ENCODE measurements at places on chromosomes 1 and 21.

GRCh38 chr1:154943649-154944400 lies 7.3 kb upstream of the PMVK start:
- DNase-seq: no peak

- DNase-seq: no peak
Measured at GRCh38 chr1:53944469-53945182, 873 bp downstream of the IFT25 start.

DNA sequence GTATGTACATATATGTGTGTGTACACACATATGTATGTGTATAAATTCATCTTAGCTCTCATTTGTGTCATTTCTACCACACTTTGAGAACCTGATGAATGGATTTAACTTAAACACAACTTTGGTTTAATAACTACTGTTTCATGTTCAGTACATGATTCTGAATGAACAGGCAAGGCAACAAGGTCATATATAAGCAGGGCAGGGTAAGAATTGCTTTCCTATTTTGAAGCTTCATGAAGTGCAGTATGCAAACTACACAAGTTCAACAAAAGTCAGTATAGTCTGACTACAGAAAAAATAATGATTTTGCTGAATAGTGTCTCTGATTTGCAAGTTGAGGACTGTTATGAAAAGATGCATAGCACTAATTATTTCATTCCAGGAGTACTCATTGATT lies 127.6 kb downstream of the KCNK2 start:
- no peak for DNase-seq

- no peak for DNase-seq
Measured at GRCh38 chr1:167592475-167592874, 37.6 kb upstream of the RCSD1 start.

DNA sequence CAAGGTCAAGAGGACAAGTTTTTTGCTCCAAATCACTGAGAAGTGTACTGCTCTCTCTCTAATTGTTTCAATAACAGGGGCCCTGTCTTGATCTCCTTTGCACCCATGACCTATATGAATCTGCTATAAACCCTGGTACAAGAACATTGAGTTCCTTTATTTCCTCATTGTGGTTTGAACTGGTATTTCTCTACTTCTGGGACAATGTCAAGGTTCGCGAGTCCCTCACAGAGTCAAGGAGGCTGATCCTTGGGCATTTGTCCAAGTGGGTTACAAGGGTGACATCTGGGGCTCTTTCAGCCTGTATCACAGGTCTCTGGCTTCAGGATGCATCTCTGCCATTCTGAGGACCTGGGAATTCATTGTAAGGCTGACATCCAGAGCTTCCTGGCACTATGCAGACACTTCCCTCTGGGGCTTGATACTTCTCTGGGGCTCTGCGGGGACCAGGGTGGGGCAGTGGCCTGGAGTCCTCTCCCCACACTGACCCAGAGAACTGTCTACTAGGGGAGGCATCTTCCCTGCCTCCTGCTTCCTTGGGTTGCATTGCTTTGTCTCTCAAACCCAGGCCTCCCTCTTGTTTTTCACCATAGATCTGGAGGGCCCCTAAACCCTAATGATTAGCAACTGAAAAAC lies 22.5 kb upstream of the ZNF648 start:
- DNase-seq: no peak

GRCh38 chr1:219837994-219838294 lies 90.4 kb downstream of the SLC30A10 start:
- DNase-seq: no peak

- DNase-seq: no peak
Measured at GRCh38 chr21:26449161-26449560, 123.9 kb downstream of the CYYR1 start.

GRCh38 chr1:23370709-23371584 lies 1.3 kb upstream of the ZNF436 start:
- no peak for DNase-seq

- no peak for DNase-seq
Measured at GRCh38 chr1:229114850-229115365, 156.0 kb upstream of the RAB4A start.

DNA sequence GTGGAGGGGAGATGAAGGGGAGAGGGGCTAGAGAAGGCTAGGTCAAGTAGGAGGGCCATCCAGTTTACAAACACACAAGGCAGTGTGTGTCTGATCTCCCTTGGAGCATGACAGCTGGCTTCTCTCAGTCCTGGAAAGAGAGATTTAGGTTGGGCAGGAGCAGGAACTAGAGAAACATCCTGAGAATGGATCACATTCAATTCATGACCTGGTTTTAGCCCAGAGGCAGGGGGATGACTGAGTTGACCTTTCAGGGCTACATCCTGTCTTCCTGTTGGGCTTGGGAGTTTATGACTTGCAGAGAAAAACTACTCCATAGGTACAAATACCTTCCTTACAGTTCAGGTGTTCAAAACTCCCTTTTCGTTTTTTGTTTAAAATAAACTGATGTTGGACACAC lies 97.0 kb downstream of the IGSF21 start:
- DNase-seq: no peak

DNA sequence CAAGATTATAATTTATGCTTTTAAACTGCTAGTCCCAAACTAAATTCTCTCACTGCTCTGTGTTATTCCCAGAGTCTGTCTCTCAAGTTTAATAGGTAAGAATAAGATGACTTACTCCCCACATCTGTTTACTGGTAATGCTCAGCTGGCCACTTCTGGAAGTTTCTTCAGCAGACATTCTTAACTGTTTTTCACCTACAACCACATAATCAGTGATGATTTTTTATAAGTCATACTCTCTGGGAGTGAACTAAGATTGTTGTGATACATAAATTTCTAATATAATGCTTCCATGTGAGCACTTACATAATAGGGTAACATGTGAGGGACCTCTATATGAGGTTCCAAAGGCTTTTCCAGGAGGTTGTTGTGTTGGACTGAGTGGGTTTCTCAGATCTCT lies 8.7 kb downstream of the SLAMF7 start:
- DNase-seq: no peak

DNA sequence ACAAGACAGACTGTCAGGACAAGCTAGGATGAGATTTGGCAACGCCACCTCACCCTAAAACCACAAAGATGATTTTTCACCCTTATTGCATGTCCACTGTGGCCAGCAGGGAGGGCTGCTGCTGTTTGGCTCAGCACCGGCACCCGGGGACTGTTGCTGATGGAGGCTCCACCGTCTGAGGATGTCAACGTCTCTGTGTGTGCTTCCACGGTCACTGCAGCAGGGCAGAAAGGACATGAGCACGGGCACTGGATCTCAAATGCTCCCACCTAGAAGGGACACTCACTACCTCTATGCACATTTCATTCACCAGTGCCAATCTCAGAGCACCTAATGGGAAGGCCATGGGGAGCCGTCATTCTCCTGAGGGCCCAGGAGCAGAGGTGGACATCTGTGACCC lies 599.6 kb downstream of the PTPRU start:
- no peak for DNase-seq

GRCh38 chr1:241157435-241157834 lies 199.6 kb downstream of the RGS7 start:
- no peak for DNase-seq

GRCh38 chr1:84146411-84147032 lies 2.5 kb downstream of the PRKACB start:
- DNase-seq: no peak

DNA sequence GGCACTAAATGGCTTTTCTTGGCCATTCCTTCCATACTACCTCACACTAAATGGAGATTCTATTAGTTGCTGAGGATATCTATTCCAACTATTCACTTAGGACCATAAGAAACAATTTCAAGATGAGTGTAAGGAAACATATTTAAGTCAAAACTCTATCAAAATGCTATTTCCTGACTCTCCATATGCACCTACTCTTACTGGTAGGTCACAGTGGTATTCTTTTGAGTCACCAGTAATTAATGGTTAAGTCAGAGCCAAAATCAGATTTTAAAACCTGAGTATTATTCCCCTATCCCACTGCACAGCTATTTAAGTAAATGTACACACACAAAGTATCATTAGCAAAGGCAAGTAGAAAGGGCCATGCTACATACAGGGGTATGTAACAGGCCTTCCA lies 50.3 kb downstream of the ARID4B start:
- DNase-seq: no peak

GRCh38 chr1:200802865-200803512 lies 64.3 kb downstream of the CAMSAP2 start:
- DNase-seq: peak; percentile 67

DNA sequence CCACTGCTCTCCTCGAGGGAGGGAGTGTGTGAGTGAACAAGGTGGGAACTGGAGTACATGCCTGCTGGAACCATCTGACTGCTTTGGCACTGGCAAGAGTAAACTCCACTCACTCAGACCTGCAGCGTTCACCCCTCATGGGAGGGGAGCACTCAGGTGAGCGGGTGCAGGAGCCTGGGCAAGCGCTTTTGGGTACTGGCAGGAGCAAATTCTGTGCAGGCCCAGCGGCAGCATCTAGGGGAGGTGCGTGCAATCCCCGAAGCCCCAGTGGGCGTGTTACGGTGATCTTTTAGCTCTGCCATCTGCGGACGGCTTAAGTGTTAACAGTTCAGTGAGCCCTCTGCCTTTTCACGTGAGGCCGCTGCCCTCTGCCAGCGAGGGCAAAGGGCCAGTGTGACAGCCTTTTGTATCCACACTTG lies 127.4 kb downstream of the PATJ start:
- DNase-seq: no peak

DNA sequence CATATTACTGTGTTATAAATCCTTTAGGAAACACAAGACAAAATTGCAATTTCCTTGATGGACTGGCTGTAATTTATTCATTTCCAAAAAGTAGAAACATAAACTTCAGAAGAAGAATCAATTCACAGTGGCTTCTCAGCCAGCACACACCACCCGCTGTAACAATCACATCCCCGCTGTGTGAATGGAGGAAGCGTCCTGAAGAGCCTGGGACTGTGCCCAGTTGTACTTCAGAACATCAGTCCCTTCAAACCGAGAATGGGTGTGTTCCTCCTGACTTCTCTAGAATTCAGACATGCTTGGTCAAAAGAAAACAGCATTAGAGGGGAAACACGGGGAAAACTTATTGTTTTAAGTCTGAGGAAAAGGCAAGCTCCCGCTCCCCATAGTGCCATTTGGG lies 28.8 kb upstream of the CD84 start:
- DNase-seq: no peak

DNA sequence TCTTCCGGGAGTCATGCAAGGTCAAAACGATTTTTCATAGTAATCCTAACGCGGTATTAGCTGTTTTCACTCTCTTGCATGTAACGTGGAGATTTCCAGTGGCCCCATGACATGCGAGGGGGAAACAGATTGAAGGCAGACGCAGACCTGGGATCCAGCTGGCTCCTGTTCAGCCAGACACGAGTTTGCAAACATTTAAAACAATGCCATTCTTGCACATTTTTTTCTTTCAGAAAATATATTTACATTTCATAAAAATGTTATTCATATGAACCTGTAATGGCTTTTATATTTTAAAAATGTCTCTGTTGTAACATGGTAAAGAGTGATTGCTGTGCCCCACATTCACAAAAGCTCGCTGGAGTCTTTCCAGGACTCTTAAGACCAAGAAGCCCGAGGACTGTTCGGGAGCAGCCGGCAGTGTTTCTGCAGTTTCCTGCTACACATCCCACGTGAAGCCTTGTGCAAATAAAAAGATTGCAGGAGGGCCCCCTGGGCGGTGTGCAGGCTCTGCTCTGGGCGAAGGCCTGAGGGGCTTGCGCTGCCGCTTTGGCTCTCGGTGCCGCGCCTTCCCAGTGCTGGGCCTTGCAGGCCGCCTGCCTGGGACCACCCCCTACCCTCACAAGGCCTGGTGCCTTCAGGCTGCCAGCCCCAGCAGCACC lies 184.9 kb downstream of the DYRK1A start:
- DNase-seq: no peak

DNA sequence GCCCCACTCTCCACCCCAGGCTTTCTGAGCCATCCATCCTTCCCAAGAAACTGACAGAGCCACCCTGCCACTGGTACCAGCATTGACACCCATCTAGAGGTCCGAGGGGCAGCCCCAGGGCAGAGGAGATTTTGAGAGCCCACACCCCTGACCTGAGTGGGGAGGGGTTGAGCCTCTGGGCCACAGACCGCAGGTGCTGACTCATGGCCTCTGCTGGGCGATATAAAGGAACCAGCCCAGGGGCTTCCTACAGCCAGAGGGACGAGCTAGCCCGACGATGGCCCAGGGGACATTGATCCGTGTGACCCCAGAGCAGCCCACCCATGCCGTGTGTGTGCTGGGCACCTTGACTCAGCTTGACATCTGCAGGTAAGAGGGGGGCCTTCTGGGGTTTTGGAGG lies at the start of gene PADI4:
Gene PADI4, plus strand, starts transcription at position 252 of the 400 bp plus-strand sequence. Its CDS starts 26 bp downstream, at position 278.
- no peak for DNase-seq

GRCh38 chr1:246597340-246597739 lies 31.1 kb downstream of the CNST start:
- no peak for DNase-seq

DNA sequence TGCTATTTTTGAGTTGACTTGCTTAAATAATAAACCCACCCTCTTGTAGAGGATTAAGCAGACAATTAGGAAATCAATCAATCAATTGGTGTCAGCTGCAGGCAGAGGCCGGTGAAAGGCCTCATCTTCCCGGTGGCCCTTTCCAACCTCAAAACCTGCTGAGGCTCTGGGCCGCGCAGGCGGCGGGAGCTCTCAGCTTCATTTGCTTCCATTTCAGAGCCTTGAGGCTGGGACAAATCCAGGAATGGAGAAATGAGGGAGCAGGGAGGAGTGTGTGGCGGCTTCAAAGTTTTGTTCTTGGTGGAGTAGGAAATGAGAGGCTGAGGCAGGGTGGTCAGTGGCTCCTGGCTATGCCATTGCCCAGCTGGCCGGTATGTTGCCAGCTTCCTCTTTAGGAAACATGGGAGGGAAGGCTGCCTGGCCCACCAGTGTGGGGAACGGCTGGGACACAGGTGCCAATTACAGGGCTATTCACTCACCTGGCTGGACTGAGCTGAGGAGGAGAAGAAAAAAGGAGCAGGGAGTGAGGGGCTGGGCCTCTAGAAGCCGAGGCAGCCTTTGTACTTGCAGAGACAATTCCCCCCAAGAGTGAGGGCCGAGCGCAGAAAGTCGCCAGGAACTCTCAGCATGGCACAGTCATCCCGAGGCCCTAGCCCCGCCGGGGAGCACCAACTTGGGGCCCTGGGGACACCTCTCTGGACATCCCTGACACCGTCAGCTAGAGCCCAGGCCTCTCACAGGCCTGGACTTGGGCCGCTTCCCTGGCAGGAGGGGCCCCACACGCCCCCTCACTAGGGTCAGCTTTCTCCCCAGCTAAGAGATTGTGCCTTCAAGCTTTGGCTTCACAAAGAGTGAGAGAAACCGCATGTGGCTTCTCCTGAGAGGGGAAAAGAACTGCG lies 4.4 kb downstream of the POU3F1 start:
- DNase-seq: no peak

DNA sequence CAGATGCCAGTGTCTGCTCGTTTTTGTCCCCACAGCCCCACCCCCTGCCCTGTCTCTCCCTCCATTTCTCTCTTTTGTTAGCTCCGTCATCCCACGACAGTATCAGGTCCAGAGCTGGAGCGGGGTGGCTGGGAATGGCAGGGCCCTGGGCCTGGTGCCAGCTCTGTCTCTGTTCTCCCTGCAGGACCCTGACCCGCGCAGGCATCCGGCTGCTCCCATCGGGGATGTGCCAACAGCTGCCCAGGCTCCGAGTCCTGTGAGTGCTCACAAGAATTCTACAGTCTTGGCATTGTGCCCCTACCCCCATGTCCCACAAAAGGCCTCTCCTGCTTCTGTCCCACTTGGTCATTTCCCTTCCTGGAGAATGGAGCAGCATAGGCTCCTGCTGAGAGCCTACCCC lies 37.4 kb downstream of the UBE2T start:
- no peak for DNase-seq

GRCh38 chr21:42819861-42820615 lies 59.3 kb downstream of the WDR4 start:
- no peak for DNase-seq

Measured in stimulated activated CD4-positive, alpha-beta T cell treated with anti-CD3 and anti-CD28 coated beads, Interleukin-1b, Interleukin-23, amount 100 ng/mL, for 48 hours (primary cell).